ENCODE measurements at places on chromosomes 3 and 15.
A peak's percentile ranks its signal among the peaks of the same experiment; 100 is the strongest.

GRCh38 chr15:96052154-96052553 lies 278.3 kb upstream of the NR2F2 start:
- no peak for DNase-seq

GRCh38 chr15:58923696-58924300 lies 9.7 kb downstream of the SLTM start:
- DNase-seq, result no peak

DNA sequence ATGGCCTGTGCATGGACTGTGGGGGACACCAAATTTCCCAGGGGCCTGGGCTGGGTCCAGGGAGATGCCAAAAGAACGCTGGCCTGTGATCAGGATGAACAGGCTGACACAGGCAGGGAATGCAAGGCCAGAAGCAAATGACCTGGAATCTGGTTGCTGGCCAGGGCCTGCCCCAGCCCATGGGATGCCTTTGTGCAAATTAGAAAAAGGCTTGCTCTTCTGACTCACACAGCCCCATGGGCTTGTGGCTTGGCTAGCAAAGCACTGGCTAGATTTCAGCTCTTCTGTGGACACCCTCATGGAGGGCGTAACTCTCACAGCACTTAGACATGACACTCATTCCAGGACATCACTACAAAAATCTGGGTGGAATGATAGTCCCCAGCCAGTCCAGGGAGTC lies 356.0 kb downstream of the SHQ1 start:
- peak; percentile 60 for DNase-seq

- DNase-seq, result no peak
Observed at GRCh38 chr3:153567556-153567955, 405.5 kb downstream of the RAP2B start.
